ENCODE measurements at places on chromosomes 4 and X. TPM values are rescaled to one million over a fixed set of nuclear protein-coding genes. Genes with fewer than 3 reads are reported as not detected.

TACR3 gene
- total RNA-seq: not detected

GABRE gene
- total RNA-seq: not detected

DNA sequence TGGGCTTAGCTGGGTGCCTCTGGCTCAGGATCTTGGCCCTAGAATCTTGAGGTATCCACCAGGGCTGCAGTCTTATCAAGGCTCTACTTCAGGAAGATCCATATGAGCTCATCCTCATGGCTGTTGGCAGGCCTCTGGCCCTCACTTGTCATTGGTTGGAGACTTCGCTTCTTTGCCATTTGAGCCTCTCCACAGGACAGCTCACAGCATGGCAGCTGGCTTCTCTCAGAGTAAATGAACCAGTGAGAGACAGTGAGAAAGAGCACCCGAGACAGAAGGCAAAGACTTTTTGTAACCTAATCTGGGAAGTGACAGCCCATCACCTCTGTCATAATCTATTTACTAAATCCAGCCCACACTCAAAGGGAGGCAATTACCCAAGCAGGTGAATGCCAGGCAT, 236.8 kb downstream of the GPAT3 start:
- no peak for DNase-seq

GRCh38 chr4:168716406-168717129, 219.7 kb downstream of the PALLD start:
- DNase-seq: no peak

DNA sequence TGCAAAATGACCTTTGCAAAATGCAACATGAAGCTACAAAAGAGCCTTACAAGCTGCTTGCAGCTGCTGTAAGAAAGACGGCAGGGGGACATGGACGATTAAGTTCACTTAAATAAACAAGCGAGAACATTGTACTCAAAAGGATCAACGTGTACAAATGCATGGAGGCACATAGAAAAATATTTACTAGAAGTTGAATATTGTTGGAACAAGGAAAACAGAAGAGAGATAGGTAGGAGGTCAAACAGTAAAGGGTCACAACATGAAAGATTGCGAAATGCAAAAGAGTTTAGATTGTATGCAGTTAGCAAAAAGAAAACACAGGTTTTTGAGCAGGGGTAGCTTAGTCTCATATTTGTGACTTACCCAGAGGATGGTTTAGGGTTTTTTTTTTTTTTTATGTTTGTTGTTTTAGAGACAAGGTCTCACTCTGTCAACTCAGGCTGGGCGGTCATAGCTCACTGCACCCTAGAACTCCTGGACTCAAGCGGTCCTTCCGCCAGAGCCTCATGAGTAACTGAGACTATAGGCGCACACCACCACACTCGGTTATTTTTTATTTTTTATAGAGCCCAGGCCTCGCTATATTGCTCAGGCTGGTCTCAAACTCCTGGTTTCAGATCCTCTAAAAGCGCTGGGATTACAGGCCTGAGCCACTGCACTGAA, 1.4 kb upstream of the PHF8 start:
- DNase-seq: no peak

GRCh38 chr4:8846046-8846720, 25.5 kb downstream of the HMX1 start:
- DNase-seq: no peak

DNA sequence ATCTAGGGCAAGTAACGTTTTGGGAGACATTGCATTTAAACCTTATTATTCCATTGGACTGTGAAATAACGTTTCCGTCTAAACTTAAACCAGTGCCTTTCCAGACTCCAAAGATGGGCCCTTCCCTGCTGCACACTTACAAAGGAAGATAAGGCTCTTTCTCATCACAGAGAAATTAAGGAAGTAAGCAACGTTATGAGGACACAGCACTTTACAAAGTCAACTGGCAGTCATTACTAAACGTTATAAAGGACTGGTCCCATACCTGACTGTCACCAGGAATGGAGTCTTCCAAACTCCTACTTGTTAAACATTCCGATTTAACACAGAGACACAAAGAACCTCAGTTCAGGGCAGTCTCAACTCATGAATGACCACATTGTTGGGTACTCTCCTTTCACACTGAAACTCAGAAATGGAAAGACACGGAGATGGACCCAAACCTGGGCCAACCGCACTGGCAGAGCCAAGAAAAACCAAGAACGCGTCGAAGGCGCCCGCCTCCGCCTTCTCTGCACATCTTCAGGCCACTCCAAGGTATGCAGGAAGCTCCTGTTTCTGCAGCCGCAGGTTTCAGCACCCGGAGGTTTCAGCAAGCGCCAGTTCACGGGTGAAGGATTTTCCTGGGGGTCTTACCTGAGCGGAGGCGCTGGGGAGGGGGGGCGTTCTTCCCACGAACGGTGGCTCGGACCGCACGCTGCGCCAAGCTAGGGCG, 670 bp downstream of the PAPSS1 start:
- DNase-seq: no peak

TMEM150C gene
- total RNA-seq: not detected

DNA sequence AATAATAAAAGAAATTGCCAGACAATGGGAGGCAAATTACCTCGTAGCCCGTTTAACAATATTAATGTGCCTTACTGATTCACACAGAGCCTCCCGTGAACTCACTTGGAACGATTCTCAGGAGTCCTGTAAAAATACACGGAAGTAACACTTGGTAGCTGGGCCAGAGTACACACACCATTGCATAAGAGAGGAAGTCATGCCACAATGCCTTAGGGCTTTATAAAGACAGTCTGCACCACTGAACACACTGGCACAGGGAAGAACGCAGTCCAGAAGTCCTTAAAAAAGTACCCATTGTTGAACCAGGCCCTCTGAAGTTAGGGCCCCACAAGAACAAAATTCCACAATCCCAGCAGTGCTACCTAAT, 15.1 kb downstream of the SLC2A9 start:
- DNase-seq: no peak

DNA sequence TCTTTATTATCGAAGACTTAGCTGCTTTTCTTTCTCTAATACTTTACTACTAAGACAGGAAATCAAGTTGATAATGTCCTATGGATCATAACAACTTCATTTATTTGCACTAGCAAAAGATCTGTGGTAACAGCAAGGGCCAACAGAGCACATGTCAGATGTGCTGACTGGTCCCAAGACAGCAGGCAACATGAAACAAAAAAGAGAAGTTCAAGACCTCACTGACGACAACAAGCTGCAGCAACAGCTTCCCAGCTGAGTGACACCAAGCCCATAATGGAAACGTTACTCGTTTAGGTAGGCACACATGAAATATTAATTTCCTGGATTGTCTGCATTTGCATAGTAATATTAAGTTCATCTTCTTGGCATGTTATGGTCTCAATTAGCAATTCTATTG, 126.9 kb downstream of the UNC5C start:
- DNase-seq: no peak

DNA sequence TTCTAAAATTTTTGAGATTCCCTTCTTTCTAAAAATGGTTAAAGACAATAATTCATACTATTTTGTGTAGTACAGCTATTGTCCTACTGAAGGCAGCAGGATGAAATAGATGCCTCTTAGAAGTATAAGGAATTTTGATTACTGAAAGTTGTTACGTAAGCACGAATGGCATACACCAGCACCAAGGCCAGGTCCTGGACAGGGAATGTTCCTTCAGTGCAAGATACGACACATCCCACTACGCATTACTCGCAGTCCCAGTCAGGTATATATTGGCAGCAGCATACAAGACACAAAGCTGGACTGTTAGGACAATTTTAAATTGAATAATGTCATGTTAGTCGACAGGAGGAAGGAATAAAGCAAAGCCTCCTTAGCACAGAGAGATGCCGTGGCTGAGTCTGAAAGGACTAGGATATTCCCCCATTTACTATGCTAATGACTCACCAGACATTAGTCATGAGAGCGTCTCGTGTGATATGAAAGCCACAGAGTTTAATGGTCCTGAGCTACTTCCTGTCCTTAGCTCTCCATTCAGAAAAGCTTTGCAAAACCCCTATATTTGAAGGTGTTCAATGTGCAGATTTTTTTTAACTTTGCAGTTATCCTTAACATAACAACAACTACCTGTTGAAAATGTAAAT, 504.3 kb downstream of the FAM133A start:
- no peak for DNase-seq

DNA sequence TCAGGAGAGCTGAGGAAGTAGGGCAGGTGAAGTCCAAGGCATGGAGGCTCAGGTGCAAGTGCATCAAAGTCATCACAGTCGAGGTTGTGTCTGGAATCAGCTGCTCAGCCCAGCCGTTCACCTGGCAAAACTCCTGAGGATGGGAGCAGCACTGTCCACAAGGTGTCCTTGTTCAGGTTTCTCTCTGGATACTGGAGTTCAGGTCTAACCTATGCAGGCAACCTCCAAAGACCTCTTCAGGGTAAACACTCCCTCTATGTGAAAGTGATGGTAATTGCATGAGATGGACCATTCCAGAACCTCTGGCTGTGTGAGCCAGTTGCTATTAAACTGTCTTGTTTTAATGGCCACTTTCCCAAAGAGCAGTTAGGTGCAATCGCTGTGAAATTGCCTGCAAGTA, 120.2 kb upstream of the PSAPL1 start:
- no peak for DNase-seq

- DNase-seq: no peak
These were observed 188.2 kb downstream of the GC start for GRCh38 chr4:71595576-71596108.

- DNase-seq: no peak
These were observed 150.6 kb downstream of the GPC3 start for GRCh38 chrX:133834771-133835170.

STAP1 gene
- total RNA-seq: 32.5 TPM

- DNase-seq: no peak
These were observed 64.0 kb upstream of the PRKX start for GRCh38 chrX:3777416-3777815.

TEX13D gene
- total RNA-seq: not detected

DNA sequence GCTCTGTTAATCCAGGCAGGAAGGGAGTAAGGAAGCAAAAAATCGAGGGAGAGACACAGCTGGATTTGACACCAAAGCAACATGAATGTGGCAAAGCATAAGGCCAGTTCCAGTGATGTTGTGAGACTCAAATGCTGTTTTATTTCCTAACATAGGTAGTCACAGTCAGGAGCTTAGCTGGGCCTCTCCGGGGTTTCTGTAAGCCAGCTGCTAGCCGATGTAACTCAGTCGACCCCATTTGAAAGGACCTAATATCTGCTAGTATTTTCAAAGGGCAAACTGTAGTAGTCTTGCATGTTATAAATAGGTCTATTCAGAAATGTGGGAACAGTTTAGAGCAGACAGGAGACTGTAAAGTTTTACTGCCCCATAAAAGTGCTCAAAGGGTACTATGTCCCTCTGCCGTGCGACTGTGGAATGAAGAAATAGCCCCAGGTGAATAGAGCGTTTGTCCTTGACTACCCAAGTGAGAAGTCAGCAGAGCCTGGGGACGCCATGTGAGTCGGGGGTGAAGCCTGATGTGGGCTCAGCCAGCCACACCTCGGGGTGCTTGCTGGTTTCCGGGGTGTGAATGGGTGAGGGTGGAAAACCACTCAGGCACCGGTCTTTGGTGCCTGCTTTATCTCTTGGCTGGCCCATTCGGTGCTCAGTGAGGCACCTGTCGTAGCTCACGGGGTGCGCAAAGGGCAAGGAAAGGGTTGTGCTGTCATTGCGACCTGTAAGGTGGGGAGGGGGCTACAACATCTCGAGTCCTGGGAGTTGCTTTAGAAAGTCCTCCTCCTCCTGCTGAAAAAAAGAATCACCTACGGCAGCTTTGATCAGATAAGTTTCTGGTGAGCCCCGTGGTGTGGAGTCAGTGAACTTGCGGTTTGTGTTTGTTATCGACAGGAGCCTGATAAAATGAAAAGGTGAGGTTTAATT, 745 bp downstream of the TRIM2 start:
- peak; percentile 46 for DNase-seq

GRCh38 chrX:39903937-39904336, 193.8 kb downstream of the BCOR start:
- DNase-seq: no peak

DNA sequence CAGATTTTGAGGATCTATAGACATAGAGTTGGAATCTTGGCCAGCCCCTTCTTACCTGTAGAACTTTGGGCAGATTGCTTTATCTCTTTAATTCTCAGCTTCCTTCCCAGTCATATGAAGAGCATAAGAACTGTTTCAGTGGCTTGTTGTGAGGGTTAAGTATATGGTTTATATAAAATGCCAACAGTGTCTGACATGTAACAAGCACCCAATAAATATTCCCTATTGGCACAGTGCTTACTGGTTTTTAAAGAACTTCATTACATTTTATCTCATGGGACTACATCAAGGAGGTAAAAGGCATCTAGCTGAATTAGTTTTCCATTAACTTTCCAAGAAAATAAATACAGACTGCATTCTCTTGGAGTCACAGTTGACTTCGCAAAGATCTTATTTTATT, 106.7 kb upstream of the LIMCH1 start:
- no peak for DNase-seq

GRCh38 chr4:5082376-5082775, 31.1 kb downstream of the STK32B start:
- DNase-seq: no peak

DNA sequence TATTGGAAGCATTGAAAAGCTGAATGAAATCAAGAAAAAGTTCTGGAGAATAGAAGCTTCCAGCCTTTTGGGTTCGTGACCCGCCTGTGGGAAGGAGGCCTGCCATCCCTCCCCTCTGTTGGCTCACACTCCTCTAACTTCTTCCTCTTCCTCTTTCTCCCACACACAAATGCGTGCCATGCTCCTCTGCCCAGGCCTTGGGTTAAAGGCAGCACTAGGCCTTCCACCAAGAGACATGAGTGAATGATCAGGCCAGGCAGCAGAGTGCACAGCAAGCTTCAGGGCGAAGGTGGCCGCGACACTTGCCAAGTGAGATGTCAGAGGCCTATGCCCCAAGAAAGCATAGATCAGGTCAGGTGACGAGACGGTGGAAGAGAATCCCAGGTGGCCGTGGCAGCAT, 38.4 kb downstream of the FAM193A start:
- DNase-seq: no peak

GRCh38 chrX:153477901-153478300, 7.5 kb upstream of the HAUS7 start:
- no peak for DNase-seq

- no peak for DNase-seq
These were observed 47.1 kb downstream of the SORBS2 start for GRCh38 chr4:185764876-185765275.

GRCh38 chrX:151039351-151039750, 56.2 kb downstream of the HMGB3 start:
- no peak for DNase-seq

DNA sequence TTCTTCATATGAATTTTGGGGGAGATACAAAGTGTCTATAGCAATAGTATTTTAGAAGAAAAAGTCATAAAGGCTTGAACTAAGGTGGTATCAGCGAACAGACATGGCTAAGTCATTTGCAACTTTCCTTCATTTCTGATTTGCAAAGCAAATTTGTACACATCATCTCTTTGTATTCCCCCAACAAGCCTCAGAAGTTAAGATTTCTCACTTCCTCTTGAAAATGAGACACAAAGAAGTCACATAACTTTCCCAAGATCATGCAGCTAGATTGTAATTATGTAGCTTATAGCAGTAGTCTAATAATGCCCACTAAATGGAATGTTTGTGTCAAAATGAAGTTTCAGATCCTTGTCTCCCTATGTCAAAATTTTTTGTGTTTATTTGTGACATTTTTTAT, 709.8 kb upstream of the HS3ST1 start:
- no peak for DNase-seq

SFRP2 gene
- total RNA-seq: not detected

Measured in activated CD4-positive, alpha-beta T cell treated with anti-CD3 and anti-CD28 coated beads, Interleukin-2, amount 10 ng/mL, durations not matched to agents 7 days and 5 days (primary cell).